Activated T-cell treated with anti-CD3 and anti-CD28 coated beads, Interleukin-2, amount 50 U/mL, for 4 hours (primary cell): ENCODE measurements at places on chromosomes 5 and 9. TPM values are rescaled to one million over a fixed set of nuclear protein-coding genes. Genes with fewer than 3 reads are reported as not detected.

- DNase-seq: no peak
Observed at GRCh38 chr9:104984121-104984520, 56.2 kb upstream of the ABCA1 start.

SEMA6A gene
- 1.1 TPM for total RNA-seq

- DNase-seq: no peak
Observed at GRCh38 chr5:52491071-52491787, 296.5 kb upstream of the ITGA1 start.

GRCh38 chr5:87722286-87722685 lies 309.6 kb upstream of the CCNH start:
- no peak for DNase-seq

DNA sequence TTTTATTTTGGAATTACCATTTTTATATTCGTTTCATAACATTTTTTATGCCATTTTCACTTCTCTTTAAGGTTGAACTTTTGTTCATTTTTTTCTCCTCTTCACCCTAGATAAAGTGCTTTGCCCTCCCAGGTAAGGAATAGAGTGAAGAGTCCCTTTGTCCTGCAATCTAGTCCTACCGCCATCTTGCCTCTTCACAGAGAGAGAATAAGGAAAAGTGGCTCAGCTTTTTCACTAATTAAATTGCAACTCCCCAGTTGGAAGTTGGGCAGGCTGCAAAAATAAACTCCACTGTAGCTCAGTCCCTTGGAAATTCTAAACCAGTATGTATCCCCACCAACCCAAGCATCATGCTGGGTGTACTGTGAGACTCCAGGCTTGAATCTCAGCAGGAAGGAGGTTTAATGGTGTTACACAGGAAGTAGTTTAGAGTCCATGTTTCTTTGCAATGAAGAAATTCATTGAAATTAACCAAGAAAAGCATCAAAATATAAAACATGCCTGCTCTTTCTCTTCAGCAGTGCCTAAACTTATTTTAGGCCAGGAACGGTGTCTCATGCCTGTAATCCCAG lies 60.3 kb upstream of the PCSK1 start:
- no peak for DNase-seq
